Inflammatory macrophage treated with lipopolysaccharide for 4 hours (primary cell): ENCODE measurements at places on chromosomes 12 and 14.

- DNase-seq, result no peak
Measured at GRCh38 chr14:59919570-59920377, at the start of gene LRRC9. Gene LRRC9 (plus strand): TSS chr14:59920144.

- no peak for DNase-seq
Measured at GRCh38 chr12:52637299-52637698, 14.7 kb downstream of the KRT2 start.

DNA sequence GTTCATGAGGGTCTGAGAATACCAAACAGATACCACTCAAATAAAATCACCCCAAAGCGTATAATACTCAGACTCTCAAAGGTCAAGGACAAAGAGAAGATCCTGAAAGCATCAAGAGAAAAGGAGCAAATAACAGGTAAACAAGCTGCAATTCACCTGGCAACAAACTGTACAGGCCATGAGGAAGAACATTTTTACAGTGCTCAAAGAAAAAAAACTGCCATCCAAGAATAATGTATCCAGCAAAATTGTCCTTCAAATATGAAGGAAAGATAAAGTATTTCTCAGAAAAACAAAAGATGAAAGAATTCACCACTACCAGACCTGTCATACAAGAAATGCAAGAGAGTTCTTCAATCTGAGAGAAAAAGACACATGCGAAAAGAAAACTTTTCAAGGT is 206.4 kb downstream of the PTPRO start:
- DNase-seq, result no peak

DNA sequence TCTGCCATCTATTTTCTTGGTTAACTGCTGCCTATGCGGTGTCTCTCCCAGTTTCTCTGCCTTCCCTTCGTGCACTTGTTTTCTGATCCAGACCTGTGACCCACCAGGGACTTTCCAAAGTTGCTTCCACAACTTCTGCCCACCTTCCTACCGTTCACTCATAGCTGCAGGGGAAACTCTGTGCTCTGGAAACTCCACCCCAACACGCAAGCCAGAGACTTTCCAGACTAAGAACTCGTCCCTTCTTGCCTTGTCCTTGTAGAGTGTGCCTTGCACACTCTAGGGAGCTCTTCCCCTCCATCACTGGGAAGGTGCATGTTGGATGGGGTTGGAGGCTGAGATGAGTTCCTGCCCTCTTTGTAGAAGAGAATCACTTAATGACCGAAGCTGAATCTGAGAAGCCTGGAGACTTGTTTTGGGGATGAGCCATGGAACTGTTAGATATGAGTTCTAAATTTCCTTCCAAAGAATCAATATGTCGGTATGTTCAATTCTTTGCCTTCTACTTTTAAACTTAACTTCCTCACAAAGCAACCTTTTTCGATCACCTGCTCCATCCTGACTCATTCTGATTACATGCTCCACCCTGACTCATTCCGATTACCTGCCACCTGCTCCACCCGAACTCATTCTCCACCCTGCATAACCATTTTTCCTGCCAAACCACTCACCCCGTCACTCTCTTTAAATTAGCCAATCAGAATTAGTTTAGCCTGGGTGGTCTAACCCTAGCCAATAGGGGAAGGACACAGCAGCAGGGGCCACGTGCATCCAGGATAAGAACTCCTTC is 82.1 kb upstream of the CAPRIN2 start:
- no peak for DNase-seq

DNA sequence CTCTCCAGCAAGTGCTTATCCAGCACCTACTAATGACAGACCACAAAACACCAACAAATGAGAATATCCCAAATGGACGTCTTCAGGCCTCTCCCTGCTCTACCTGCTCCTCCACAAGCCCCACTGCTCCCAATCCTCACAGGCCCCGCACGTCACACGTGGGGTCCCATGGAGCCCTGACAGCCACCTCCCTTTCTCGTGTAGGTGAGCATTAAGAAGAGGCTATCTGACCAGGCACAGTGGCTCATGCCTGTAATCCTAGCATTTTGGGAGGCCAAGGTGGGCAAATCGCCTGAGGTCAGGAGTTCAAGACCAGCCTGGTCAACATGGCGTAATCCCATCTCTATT is 5.4 kb downstream of the RIMBP2 start:
- no peak for DNase-seq

GRCh38 chr14:101226603-101227425 is 323.3 kb upstream of the RTL1 start:
- DNase-seq, result no peak

- no peak for DNase-seq
Measured at GRCh38 chr12:70652451-70652850, 15.2 kb upstream of the PTPRB start.

DNA sequence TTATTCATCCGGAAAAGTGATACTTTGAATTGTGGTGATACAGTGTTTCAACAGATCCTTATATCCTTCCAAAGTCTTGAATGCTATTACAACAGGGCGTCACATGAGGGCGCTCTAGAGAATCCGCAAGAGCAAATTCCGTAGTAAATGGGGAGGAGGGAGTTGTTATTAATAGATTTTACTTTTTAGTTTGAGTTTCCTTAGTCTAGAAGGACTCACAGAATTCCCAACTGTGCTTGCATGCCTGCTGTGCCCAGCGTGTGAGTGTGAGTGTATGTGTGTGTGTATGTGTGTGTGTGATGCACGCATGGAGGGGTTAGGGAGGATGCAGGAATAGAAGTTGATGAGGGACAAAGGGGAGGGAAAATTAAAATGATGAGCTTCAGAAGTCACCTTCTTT is 375.3 kb downstream of the C12orf75 start:
- peak; percentile 35 for DNase-seq

DNA sequence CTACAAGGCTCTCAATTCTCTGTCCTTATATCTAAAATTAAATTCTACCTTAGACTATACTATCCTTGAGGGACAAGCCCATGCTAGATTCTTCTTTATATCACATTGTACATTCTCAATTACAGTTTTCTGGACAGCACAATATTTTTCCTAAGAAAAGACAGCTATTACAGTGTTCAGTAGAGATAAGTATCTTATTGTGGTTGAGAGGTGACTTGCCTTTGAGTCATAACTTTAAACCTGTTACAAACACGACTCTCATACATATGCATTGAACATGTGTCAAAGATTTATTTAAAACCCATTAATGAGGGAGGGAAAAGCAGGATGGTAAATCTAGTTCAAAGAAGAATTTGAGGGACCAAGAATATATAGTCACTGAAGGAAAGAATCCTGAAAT is 61.1 kb downstream of the TPH2 start:
- DNase-seq, result no peak

- peak; percentile 94 for DNase-seq
Measured at GRCh38 chr12:132761921-132762583, 420 bp upstream of the ANKLE2 start.

DNA sequence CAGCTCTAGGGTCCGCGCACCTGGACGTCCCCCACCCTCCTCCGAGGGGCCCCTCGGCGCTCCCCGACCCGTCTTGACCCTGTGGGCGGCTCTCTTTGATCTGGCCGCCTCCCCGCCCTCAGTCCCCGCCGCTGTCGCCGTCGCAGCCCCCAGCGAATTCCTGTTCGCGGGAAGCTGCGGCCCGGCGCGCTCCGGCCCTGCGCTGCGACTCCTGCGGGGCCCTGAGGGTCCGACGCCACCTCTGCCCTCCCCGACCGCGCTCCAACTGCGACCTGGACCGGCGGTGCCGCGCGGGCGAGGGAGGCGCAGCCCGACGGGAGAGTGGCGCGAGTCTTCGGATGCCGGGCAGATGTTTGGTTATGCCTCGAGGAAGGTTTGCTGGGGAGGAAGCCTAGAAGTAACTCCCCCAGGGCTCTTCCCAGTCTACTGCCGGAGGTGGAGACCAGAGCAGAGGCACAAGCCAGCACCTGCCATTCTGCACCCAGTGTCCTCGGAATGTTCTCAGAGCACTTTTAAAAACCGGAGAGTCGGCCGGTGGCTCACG is 440 bp upstream of the ISM2 start:
- no peak for DNase-seq

- peak; percentile 18 for DNase-seq
Measured at GRCh38 chr14:32635061-32635719, 303.5 kb upstream of the NPAS3 start.

DNA sequence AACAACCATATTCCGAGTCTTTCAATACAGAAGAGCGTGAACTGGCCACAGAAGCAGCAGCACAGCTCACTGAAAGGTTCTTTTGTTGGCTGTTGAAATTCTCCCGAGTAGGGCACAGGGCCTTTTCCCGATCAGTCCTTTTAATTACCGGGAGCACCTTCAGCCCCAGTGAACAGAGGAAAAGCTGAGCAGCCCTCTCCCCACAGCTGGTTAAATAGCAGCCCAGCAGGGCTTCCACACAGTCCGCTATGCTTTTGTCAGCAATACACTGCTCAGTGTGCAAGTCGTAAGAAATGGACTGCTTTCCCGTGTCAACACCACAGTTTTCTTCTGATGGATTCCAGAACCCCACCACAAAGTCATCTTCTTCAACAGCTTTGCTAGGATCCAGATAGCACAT is 61.3 kb downstream of the DICER1 start:
- DNase-seq, result no peak

- no peak for DNase-seq
Measured at GRCh38 chr12:120886199-120887018, 17.7 kb downstream of the SPPL3 start.

- no peak for DNase-seq
Measured at GRCh38 chr12:868722-869121, 80.8 kb downstream of the RAD52 start.

DNA sequence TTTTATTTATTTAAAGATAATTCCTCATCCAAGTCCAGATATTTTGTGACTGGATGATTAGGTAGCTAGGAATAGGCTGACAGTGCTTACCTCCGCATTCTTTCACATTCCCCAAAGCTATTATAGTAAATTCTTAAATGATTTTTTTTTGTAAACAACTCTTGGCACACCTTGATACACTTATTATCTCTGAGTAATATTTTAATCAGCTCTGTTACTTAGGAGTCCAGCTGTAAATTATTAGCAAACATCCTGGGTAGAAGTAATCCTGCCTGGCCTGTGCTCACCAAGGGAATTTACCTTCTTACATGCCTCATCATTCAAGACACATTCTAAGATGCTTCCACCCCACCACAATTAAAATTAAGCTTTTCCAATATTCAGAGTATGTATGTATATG is 186.1 kb downstream of the SLC2A13 start:
- DNase-seq, result no peak

DNA sequence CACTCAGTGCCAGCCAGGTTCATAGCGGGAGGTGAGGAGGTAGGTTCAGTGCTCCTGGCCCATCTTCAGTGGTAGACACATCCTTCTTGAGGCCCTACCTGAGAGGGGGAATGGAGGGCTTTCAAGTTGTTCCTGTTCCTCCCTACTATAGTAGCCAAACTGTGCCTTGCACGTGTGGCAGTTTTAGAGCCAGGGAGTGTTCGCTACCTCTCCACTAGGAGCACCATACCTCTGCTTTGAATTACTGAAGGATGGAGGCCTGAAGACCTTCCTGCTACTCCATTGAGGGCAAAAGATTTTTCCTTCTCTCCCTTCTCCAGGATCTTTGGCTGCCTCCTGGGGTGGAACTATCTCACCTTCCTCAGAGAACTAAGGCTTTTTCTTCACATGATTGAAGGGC is 5.9 kb upstream of the ALG10 start:
- DNase-seq, result no peak

DNA sequence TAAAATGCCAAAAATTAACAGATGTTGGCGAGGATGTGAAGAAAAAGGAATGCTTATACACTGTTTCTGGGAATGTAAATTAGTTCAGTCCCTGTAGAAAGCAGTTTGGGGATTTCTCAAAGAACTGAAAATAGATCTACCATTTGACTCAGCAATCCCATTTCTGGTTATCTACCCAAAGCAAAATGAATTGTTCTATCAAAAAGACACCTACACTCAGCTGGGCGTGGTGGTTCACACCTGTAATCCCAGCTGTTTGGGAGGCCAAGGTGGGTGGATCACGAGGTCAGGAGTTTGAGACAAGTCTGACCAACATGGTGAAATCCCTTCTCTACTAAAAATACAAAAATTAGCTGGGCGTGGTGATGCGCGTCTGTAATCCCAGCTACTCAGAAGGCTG is 279.3 kb upstream of the PDE3A start:
- no peak for DNase-seq

DNA sequence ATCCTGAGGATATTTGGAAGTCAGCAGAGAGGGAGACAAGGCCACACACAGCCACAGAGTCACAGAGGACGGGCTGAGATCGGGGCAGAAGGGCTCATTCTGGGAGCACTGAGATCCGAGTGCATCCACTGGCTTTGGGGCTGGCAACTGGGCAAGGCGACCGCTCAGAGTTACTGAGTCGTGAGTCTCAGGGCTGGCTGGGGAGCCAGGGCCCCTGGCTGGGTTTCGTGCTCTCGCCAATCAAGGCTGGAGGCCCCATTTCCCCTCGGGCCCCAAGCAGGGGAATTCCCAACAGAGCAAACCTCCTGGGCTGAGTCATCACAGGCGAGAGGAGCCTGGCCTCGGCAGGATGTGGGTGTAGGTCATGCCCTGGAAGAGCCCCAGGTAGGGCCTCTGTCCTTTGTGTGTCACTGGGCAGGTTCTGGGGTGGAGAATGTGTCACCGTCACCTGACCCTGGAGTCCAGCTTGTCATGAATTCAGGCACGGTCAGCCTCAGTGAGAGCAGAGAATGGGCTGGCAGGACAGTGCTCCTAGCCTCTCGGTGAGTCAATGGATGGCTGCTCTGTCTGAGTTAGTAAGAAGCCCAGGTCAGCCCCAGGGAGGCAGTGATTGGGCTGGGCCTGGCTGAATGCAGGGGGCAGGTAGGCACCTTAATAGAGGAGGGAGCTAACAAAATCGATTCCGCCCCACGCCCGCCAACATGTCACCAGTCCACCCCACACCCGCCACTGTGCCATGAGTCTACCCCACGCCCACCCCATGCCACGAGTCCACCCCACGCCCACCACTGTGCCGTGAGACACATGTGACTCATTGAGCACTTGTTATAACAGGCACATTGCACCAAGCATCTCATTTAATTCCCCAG is 16.9 kb downstream of the ASB2 start:
- DNase-seq, result peak; percentile 96

GRCh38 chr12:14325716-14326343 is 39.7 kb upstream of the ATF7IP start:
- no peak for DNase-seq

GRCh38 chr14:49768301-49769121 is 558 bp downstream of the KLHDC2 start:
- peak; percentile 65 for DNase-seq

DNA sequence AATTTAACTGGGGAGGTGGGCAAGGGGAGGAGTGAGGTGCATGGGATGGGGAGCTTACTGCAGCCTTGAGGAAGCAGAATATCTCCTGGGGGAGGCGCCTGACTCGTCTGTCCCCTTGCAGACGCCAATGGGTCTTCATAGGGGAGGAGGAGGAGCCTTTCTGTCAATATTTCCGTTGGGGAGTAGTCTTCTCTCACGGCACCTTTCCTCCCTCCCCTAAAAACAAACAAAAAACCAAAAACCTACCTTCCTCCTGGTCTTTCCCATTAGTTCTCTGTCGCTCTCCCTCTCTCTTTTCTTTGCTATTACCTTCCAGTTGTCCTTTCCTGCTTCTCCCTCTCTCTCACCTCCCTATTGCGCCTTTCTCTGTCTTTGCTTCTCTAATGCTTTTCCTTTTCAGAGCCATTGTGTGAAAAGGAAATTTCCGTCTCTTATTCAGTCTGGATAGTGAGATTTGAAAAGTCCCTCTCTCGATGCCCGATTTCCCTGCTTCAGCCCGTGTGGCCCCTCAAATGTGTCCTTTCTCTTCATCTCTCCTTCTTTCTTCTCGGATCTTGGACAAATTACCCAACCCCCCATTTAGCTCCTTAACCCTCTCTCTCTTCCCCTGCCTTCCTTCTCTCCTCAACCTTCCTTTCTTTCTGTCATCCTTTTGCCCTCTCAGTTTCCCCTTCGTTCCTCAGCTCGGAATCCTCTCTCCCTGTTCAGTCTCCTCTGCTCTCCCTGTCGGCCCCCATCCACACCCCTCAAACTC is 5.9 kb downstream of the GPR84 start:
- DNase-seq, result no peak
